ENCODE measurements at places on chromosomes 12 and 14. TPM values are rescaled to one million over a fixed set of nuclear protein-coding genes. Genes with fewer than 3 reads are reported as not detected.

CRACR2A gene
- 0.20 TPM for total RNA-seq

KRT76 gene
- not detected for total RNA-seq

NANOG gene
- total RNA-seq, result not detected

IL22 gene
- not detected for total RNA-seq

LMNTD1 gene
- total RNA-seq, result not detected

GARIN6 gene
- total RNA-seq, result not detected

BEGAIN gene
- total RNA-seq, result not detected

CLEC2B gene
- total RNA-seq, result not detected

TSPAN19 gene
- not detected for total RNA-seq

CACNA1C gene
- total RNA-seq, result not detected

C3AR1 gene
- total RNA-seq, result not detected

PZP gene
- 0.89 TPM for total RNA-seq

MARS1 gene
- 177 TPM for total RNA-seq

GON7 gene
- total RNA-seq, result 45.9 TPM

KRT85 gene
- not detected for total RNA-seq

PTCSC3 gene
- not detected for total RNA-seq

KRT6C gene
- total RNA-seq, result not detected

TAC3 gene
- total RNA-seq, result 0.15 TPM

LYZ gene
- 1,312 TPM for total RNA-seq

SERPINA12 gene
- total RNA-seq, result not detected

SLC25A47 gene
- total RNA-seq, result 1.0 TPM

NEUROD4 gene
- not detected for total RNA-seq

BCL2L14 gene
- total RNA-seq, result 0.11 TPM

GUCY2C gene
- total RNA-seq, result not detected

IFNG gene
- total RNA-seq, result not detected

KLHL33 gene
- total RNA-seq, result not detected

SLC6A12 gene
- total RNA-seq, result 18.8 TPM

AVPR1A gene
- total RNA-seq, result not detected

CABP1 gene
- total RNA-seq, result not detected

MYO1H gene
- not detected for total RNA-seq

MMP19 gene
- not detected for total RNA-seq

CLEC7A gene
- total RNA-seq, result not detected

CCDC197 gene
- not detected for total RNA-seq

KRT86 gene
- total RNA-seq, result not detected

RNASE1 gene
- not detected for total RNA-seq

GLT8D2 gene
- total RNA-seq, result not detected

TSPAN11 gene
- total RNA-seq, result 0.07 TPM

TAS2R7 gene
- not detected for total RNA-seq

OTOGL gene
- not detected for total RNA-seq

MIPOL1 gene
- 35.2 TPM for total RNA-seq

NXPH4 gene
- not detected for total RNA-seq

KRT82 gene
- not detected for total RNA-seq

Data from HepG2 (cell line).